ACHN (cell line): ENCODE measurements at places on chromosomes 12 and 14.
A peak's percentile ranks its signal among the peaks of the same experiment; 100 is the strongest.

DNA sequence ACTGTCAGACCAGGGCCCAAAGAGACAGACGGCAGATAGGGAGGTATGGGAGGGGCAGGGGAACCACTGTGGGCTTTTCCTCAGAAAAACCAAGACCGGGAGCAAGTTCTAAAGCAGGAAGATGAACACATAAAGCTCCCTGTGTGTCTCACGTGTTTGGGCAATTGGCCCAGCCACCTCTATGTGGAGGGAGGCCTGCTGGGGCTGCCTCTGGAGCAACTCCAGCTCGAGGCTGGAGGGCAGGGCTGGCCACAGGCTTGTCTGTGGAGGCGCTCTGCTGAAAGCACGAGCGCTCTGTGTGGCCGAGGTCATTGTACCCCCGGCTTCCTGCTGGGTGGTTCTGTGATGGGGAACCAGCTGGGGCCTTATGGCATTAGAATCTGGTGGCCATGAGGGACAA is 36.4 kb downstream of the TRAFD1 start:
- DNase-seq = no peak

- DNase-seq = no peak
Observed at GRCh38 chr14:35898217-35898775, 72.2 kb downstream of the BRMS1L start.

GRCh38 chr14:99678198-99678597 is 5.9 kb upstream of the CYP46A1 start:
- no peak for DNase-seq

GRCh38 chr12:44819884-44820283 is 56.2 kb downstream of the NELL2 start:
- no peak for DNase-seq

DNA sequence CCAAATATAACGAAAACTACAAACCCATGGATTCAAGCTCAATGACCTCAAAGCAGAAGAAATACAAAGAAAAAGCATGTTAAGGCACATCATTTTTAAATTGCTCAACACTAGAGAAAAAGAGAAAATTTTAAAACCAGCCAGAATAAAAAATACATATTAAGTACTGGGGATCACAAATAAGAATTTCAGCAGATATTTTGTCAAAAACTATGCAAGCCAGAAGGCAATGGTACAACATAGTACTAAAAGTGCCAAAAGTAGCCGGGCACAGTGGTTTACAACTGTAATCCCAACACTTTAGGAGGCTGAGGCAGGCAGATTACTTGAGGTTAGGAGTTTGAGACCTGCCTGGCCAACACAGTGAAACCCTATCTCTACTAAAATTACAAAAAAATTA is 10.2 kb downstream of the SGPP1 start:
- peak; percentile 55 for DNase-seq

GRCh38 chr12:111152561-111152960 is 216.3 kb downstream of the PHETA1 start:
- no peak for DNase-seq

- no peak for DNase-seq
Observed at GRCh38 chr12:124125203-124125871, 152.3 kb downstream of the ZNF664 start.

- DNase-seq = no peak
Observed at GRCh38 chr12:94174576-94174975, 26.2 kb downstream of the PLXNC1 start.

DNA sequence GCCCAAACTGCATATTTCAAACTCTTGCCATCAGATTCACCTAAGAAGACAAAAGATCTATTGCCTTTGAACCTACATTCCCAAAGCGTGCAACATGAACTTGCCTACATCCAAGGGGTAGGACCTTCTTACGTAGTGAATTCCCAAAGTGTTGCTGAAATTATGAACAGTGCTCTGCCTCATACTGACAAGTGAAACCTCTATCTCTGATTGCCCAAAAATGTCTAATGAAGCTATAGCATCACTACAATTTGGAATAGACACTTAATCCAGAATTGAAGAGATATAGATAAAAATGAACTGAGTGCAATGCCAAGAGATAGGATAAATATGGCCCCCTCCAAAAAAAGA is 31.1 kb downstream of the CLEC2D start:
- no peak for DNase-seq

- DNase-seq = no peak
Observed at GRCh38 chr12:62783881-62784280, 151.1 kb downstream of the PPM1H start.

- DNase-seq = no peak
Observed at GRCh38 chr12:118714500-118714899, 266.8 kb upstream of the SRRM4 start.

DNA sequence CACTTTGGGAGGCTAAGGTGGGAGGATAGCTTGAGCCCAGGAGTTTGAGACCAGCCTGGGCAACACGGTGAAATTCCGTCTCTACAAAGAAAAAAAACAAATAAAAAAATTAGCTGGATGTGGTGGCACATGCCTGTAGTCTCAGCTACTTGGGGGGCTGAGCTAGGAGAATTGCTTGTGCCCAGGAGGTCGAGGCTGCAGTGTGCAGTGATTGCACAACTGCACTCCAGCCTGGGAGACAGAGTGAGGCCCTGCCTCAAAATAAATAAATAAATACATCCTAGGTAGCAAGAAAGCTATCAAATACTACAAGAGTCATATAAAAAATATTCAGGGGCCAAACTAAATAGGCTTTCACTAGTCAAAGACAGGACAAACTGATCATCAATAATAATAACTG is 6.2 kb downstream of the KLHL28 start:
- DNase-seq = no peak

GRCh38 chr14:44108601-44109000 is 398.5 kb downstream of the FSCB start:
- DNase-seq = no peak

- no peak for DNase-seq
Observed at GRCh38 chr14:76430017-76430416, 54.1 kb downstream of the ESRRB start.

GRCh38 chr12:123044351-123044750 is 63.9 kb downstream of the ARL6IP4 start:
- DNase-seq = no peak

GRCh38 chr12:9906873-9907272 is 25.3 kb downstream of the CLEC2A start:
- DNase-seq = no peak
